ENCODE measurements at places on chromosomes 4 and X.

DNA sequence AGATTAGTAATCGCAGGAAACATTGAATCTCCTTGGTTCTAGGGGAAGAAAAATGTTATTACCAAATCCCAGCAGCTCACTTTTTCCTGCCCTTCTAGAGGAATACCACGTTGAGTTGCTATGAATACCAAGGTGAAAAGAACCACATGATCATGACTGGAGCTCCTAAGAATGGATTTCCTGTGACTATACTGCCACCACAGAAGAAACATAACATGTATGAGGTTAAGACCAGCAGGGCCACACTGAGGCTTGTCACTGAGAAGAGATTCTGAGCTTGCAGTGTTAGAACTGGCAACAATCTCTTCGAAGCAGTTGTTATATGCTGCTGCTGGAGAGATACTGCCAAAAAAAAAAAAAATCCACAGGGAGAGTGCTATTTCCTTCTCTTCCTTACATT lies 1235.3 kb downstream of the FSTL5 start:
- no peak for DNase-seq

GRCh38 chrX:30039768-30040167 lies 175.6 kb upstream of the MAGEB2 start:
- no peak for DNase-seq

- no peak for DNase-seq
Measured at GRCh38 chr4:15568821-15569220, 86.3 kb downstream of the FBXL5 start.

- DNase-seq, result no peak
Measured at GRCh38 chrX:13658602-13659001, 5.7 kb downstream of the TCEANC start.

- no peak for DNase-seq
Measured at GRCh38 chrX:1558761-1559468, 21.9 kb upstream of the P2RY8 start.

- no peak for DNase-seq
Measured at GRCh38 chrX:37905436-37906147, 58.2 kb upstream of the DYNLT3 start.

GRCh38 chrX:83845397-83845796 lies 15.5 kb upstream of the CYLC1 start:
- no peak for DNase-seq

- DNase-seq, result no peak
Measured at GRCh38 chrX:41014776-41015360, 70.4 kb upstream of the USP9X start.

GRCh38 chrX:35700121-35700520 lies 98.0 kb upstream of the MAGEB16 start:
- no peak for DNase-seq

DNA sequence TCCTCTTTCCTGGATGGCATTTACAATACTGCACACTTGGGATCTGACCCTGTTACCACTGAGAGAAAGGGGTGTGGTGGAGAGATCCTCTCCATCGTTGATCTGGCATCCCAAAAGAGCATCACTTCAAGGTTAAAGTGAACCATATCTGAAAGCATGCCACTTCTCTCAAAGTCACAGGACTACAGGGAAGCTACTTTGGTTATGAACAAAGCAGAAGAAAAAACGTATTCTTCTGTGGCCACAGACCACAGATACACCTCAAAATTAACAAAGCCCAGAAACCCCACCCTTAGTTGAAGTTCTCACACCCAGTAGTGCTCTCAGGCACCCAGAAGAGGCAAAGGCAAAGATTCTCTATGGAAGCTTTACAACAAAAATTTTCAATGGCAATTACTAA lies 108.3 kb downstream of the JADE1 start:
- no peak for DNase-seq

GRCh38 chr4:175330236-175330635 lies 412.1 kb downstream of the ADAM29 start:
- DNase-seq, result no peak

DNA sequence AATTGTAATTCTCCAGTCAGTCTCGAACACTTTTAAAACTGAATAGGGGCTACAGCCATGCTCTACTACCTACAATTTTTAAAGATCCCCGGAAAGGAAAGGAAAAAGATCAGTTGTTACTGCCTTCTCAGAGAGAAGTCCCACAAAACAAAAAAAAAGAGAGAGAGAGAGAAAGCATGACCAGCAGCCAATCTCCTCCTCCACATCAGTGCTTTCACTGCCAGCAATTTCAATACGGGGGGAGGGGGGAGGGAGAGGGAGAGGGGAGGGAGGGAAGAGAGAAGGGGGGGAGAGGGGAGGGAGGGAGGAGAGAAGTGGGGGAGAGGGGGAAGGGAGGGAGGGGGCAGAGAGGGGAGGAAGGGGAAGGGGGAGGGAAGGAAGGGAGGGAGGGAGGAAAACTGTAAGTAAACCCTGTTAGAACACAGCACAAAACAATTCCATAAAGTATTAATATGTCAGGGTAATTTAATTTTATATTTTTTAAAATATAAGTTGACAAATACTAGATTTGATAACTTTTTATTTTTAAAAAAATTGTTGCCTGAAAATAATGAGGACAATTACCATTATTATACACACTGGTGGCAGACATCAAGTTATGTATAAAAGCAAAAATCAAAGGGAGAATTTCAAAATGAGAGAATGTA lies 108.0 kb downstream of the LRBA start:
- DNase-seq, result no peak

DNA sequence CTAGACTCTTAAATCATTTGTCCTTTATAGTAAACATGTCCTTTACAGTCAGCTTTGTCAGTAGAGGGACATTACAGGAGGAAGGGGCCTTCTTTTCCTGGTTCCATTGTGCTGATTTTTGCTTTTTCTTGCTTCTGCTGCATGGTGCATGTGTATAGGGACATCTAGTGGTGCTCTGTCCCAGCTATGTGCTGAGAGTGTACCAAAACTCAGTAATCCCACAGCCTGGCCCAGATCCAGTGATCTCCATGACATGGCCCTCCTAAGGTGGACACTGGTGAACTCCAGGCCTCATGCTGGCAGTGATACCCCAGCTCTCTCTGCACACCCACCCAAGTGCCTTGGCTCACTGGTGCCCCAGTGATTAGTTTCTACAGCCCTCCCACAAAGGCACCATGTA lies 45.2 kb downstream of the MAGEB17 start:
- DNase-seq, result no peak

DNA sequence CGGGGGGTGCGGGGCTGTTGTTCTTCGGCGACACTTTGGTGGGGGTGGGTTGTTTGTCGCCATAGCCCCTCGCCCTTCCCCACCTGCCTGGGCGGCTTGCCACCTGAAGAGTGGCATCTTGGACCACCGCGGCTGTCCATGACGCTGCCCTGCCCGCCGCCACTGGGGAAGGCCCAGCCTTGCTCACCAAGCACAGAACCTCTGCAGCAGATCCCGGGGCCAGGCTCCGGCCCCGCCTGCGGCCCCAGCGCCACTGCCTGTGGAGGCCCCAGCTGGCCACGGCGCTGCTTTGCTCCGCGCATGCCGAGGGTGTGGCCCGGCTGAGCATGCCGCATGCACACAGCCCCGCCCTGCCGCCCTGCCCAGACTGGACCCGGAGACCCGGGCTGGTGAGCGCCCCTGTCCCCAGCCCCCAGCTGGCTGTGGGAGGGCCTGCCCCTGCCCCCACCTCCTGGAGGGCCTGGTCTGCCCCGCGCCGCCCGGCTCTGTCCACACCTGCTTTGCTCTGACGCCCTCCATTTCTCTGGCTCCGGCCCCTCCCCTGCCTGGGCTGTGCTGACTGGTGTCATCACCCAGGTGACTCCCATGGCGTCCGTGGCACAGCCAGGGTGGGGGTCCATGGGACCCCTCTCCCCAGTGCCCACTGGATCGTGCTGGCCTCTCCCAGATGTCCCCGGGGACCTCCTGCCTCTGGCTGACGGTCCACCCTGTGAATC lies 5.3 kb downstream of the NAT8L start:
- DNase-seq, result no peak

DNA sequence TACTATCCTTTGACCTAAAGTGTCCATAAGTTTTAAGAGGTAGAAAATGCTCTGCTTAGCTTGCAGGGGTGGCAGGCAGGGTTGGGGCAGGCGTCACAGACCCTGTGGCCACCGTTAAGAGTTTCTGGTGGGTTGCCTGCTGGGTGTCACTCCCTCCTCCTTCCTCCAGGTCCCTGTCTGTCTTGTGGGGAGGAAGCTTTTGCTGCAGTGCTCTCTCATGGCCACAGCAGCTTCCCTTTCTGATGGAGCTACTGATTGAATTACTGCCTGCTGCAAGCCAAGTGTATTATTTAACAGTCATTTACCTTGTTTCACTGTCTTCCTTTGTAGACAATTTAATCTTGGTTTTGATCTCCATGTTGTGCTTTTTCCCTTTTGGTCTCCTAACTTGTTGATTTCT lies 384.6 kb downstream of the IDS start:
- DNase-seq, result no peak

DNA sequence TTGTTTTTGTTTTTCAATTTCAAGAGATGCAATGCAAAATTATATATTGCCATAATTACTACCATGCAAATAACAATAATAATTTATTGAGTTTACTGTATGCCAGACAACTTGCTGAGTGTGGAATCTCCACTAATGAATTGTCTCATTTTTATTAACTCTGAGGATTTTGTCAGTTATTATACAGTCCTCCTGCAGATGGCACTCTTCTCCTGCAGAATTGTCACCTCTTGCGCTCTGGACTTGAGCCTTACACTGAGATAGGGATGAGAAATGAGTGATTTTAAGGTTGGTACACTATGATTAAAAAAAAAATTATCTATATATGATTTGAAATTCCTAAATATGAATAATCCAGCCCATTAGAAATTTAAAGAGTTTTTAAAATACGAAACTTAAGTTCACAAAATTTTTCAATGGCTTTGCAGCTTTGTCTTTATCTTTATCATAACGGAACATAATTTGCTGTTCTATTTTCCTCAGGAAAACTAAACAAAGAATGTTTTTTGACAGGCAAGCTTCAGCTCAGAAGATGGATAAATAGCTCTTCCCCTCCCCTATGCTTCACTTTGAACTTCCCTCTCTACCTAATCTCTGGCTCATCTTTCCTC lies 12.7 kb upstream of the PAQR3 start:
- no peak for DNase-seq

DNA sequence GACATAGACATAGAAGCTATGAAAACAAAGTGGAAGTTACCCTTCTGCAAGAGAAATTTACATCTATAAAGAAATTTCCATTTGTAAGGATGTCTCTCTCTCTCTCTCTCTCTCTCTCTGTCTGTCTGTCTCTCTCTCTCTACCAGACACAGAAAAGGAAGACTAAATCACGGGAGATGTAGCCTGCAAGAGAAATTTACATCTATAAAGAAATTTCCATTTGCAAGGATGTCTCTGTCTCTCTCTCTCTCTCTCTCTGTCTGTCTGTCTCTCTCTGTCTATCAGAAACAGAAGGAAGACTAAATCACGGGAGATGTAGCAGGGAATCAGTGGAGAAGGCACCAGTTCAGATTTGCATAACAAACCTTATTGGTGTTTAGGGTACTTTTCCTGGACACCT lies 65.6 kb upstream of the CTSO start:
- no peak for DNase-seq

DNA sequence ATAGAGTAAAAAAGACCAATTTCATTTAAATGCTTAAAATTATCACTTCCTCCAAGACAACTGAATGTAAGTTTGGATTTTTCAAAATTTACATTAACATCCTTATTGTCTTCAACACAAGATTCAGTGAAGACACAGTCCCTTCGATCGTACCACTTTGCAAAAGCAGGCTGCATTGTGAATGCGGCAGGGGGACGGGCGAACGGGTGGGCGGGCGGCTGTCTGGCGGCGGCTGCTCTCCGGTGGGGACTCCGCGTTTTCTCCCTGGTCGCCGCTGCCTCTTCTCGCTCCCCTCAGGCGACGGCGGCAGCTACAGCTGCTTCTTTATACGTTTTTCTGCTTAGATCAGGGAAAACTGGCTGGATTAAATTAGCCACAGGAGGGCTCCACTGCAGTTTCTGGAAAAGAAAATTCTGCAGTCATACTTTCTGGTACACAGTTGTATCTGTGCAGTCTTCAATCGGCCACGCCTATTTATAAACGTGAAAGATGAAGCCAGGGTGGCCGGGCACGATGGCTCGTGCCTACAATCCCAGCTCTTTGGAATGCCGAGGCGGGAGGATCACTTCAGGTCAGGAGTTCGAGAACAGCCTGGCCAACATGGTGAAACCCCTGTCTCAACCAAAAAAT lies 33.9 kb upstream of the HPF1 start:
- no peak for DNase-seq

DNA sequence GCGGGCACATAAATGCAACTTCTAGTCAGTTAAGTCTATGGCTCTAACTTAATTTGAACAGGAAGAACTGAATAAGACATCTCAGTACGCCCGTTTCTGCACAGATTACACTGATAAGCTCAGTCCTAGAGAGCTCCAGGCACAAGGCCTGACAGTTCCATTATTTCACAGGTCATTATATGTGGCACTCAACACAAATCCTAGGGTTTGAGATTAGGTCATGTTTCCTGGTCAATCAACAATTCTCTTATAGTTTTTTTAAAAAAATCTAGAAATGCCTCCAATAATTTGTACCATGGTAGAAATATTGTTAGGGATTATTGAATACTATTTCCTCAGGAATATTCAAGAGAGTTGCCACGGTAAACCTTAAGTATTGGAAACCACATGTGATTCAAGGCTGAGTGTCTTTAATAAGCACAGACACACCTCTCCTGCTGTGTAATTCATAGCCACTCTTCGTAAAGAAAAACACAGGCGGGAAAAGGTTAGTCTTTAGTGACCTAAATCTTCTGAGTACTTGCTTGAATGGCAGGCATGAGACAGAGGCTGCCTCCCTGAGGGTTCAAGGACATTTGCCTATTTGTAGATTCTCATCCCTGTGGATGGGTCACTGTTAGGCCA lies 342.9 kb upstream of the ADGRL3 start:
- DNase-seq, result no peak

DNA sequence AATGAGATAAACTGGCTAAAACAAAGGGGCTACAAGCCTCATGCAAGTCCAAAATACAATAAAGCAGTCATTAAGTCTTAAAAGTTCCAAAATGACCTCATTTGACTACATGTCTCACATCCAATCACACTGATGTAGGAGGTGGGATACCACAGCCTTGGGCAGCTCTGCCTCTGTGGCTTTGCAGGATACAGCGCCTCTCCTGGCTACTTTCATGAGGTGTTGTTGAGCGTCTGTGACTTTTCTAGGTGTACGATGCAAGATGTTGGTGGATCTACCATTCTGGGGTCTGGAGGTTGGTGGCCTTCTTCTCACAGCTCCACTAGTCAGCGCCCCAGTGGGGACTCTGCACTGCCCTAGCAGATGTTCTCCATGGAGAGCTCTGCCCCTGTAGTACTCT lies 944.9 kb downstream of the TECRL start:
- DNase-seq, result no peak

GRCh38 chr4:177242651-177243286 lies 66.9 kb upstream of the NEIL3 start:
- no peak for DNase-seq

DNA sequence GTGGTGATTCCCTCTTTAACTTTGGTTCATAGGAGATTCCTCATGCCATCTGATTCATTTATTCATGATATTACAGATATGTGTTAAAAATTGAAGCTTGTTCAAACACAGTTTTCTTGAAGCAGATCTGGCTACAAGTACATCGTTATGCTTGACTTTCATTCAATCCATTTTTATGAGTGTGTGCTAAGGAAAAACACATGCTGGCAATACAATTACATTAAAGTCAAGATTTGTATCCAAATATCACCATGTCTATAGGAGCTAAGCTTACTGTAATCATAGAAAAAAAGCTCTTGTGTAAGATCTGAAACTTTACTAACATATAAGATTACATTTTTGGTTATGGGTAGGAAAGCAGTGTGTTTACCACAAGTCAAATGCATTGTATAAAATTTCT lies 151.8 kb upstream of the FAT1 start:
- DNase-seq, result no peak

- DNase-seq, result no peak
Measured at GRCh38 chr4:87524456-87524855, 4.7 kb downstream of the SPARCL1 start.

- no peak for DNase-seq
Measured at GRCh38 chr4:130306566-130306965, 1210.6 kb downstream of the C4orf33 start.

All from stimulated activated CD8-positive, alpha-beta memory T cell treated with anti-CD3 and anti-CD28 coated beads, Interleukin-7, amount 100 ng/mL, for 1 hour (primary cell).